Activated CD8-positive, alpha-beta memory T cell treated with anti-CD3 and anti-CD28 coated beads for 1 hour (primary cell): ENCODE measurements at places on chromosomes 11 and 22.

GRCh38 chr22:50524676-50525103 lies 708 bp downstream of the SCO2 start:
- DNase-seq = no peak

DNA sequence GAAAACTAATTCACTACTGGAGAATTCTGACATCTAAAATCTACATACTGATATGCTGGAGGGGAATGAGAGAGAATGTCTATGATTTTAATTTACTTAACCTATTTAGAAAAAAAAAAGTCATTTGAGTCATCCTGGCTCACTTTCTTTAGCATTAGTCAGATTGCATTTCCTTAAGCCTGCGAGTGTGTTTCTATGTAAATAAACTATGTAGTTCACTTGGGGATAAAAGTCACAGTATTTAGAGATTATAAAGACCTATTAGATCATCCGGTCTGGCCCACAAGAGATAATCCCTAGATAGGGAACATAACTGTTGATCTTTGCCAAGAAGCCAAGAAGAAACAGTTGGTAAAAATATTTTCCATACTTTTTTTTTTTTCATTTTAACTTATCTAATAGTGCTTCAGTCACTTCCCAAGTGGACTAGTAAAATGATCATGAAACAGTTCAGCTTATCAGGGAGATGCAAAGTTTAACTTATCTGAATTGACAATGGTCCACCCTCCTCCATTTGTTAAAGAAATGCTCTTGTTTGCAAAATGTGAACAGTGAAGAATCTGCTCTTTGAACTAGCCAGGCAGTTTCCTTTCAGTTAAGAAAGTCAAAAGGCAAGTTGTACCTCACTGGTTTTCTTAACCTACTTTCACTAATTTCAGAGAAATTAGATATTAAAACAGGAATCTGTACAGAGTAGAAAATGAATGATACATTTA lies 21.2 kb upstream of the BLID start:
- DNase-seq = no peak

DNA sequence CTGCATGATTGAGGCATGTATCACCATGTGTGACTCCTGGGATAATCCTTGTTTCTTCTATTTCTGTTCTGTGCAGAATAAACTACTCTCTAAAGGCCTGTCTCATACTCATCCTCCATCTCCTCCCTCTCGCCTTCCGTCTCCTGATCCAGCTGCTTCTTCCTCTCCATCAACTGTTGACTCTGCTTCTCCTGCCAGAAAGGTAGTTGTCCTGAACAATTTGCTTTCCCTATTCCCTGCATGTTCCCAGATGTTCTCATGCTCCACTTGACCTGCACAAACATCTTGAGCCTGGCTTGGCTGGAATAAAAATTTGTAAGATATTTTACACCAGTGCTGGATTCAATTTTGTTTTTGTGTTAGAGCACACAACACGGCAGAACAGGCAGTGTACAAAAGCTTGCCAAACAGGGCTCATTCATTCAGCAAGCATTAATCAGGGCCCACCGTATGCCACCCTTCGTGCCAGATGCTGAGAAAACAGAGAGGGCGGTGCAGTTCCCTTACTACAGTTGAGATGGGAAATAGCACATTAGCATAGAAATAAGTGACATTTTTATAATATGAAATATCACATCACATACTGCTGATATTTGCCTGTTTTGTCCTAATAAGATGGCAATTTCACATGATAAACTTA lies 133.3 kb upstream of the PARVA start:
- DNase-seq = no peak

- DNase-seq = no peak
Observed at GRCh38 chr22:30778261-30778660, 83.6 kb downstream of the OSBP2 start.

DNA sequence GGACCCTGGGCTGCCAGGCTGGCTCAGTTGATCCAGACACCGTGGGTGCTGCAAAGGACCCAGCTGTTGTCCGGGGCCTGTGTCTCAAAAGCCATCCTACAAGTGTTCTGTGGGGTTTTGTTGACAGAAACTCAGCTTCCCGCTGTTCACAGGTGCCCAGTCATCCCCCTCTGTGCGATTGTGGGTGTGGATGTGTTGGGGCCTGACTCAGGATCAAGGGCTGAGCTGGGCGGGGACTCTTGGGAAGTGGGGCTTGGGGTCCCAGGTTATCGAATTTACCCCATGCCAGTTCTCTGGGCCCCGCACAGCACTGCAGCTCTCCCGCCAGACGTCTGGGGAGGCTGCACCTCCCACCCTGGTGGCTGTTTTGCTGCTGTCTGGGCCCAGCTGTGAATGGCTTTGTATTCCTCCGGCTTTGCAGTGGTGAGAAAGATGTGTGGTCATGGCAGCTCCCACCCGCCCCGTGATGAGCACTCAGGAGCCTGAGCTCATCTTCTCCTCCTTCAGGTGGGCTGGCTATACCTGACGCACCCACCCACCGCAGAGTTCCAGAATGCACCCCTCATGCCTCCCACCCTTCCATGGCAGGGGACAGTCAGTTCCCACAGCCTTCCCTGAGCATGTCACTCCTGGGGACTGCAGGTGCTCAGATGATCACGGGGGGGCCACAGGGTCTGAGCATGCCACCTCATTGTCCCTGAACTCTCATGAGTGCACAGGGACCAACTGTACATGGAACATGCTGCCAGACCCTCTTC lies 3.6 kb upstream of the AP2A2 start:
- DNase-seq = no peak

DNA sequence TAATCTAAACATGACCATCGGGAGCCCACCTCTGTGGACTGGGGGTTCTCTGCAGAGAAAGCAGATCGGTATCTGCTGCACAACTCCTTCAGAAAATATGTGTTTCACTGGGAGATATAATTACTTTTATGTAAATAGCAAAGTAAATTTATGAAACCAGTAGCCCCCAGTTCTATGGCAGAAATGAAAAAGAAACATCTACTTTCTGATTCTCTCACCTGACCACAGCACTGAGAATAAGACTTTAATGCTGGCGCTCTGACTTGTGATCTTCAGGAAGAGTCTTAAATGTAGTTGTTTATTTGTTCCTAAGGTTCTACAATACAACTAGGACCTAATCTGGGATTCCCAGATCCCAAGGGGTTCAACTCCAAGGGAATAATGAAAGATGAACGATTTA lies 518.0 kb downstream of the DLG2 start:
- no peak for DNase-seq

- no peak for DNase-seq
Observed at GRCh38 chr11:75536786-75537641, 11.3 kb upstream of the GDPD5 start.

DNA sequence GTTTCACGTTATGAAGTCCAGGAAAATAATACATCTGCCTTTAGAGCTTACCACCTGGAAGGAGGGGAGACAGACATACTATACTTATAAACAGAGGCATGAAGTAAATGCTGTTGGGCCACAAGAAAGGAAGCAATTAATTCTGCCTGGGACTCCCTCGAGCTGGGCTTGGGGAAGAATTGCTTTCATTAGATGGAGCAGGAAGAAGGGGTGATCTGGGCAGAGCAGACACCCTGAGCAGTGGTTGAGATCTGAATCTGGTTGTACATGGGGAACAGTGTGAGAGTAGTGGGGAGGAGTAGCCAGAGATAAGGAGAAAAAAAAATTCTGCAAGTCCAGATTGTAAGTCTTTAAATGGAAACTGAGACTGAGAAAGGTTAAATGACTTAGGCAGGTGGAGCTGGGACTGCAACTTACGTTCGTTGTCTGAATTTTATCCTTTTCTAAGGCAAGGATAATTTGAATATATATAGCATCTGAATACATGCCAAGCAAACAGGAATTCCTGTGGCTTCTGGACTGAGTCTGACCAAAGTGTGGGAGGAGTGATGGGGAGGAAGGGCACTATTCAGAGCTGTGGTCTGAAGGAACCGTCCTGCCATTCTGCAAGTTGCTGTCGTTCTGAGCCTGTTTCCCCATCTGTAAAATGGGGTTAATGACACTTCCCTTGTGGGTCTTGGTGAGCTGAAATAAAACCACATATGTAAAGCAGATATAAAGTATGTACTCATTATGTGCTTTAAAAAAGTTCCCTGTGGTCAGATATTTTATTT lies 7.9 kb downstream of the NCAM1 start:
- DNase-seq = no peak

GRCh38 chr11:65661599-65662246 lies 993 bp downstream of the RELA start:
- no peak for DNase-seq
